ENCODE measurements at places on chromosomes 6 and 20.

GRCh38 chr6:69784595-69785377, 12.0 kb downstream of the LMBRD1 start:
- no peak for DNase-seq

- DNase-seq = no peak
These were observed 2.5 kb downstream of the UNC93A start for GRCh38 chr6:167293590-167294091.

- DNase-seq = no peak
These were observed 30.6 kb downstream of the CPNE5 start for GRCh38 chr6:36808634-36809033.

GRCh38 chr6:16512544-16513290, 248.5 kb downstream of the ATXN1 start:
- no peak for DNase-seq

- DNase-seq = no peak
These were observed 64.2 kb downstream of the DACT2 start for GRCh38 chr6:168255283-168255881.

Measured in CD4-positive, alpha-beta T cell treated with Interleukin-10 for 1 hour (primary cell).